ENCODE measurements at places on chromosomes 1 and 21.
A peak's percentile ranks its signal among the peaks of the same experiment; 100 is the strongest.

- DNase-seq = no peak
These were observed 5.8 kb downstream of the TRIM11 start for GRCh38 chr1:228400692-228401454.

DNA sequence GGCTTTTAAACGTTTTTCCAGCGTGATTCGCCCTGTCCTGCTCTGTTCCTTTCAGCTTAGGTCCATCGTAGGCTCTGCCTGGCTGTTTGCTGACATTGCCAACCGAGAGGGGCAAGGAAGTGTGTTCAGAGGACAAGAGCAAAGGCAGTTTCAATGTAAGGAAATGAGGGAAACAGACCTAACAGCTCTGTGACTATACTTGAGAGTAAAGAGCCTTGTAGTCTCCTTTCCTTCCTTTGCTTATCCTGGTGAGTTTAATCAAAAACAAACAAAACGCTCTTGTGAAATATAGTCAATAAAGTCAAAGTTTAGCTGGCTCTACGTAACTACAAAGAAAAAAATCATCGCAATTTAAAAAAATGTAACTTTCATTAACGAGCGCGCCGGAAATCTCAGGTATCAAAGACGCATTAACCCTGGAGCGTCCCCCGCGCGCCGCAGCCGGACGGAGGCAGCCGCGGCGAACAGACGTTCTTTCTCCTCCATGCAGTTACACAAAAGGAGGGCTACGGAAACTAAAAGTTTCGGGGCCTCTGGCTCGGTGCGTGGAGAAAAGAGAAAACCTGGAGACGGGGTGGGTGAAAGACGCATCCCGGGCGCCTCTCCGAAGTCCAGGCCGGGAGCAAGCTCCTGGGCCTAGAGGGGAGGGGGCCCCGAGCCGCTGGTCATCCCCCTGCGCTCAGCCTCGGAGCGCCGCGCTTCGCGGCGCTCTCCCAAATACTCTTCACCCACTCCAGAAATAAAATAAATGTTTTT lies 617 bp upstream of the ADGRL2 start:
- no peak for DNase-seq

DNA sequence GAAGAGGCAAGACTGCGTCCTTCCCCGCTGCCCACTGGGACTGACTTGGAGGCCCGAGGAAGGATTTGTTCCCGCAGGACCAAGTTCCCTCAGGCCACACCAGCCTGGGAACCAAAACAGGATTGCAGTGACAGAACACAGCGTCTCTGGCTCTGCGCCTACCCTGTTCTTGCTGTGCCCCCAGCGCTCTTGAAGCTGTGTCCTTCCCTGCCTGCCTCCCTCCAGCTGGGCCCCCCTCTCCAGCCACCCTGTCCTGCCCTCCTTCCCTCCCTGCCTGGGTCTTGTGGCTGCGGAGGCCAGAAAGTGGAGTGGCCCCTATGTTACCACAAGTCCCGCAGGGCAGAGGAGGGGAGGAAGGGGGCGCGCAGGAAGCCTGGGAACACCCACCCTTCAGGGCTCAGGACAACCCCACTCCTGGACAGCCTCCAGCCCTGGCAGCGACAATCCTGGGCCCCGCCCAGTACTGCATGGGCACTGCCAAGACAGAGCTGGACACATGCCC lies 164.9 kb downstream of the DYRK1A start:
- peak; percentile 27 for DNase-seq

- no peak for DNase-seq
These were observed 1.4 kb downstream of the KLHDC7A start for GRCh38 chr1:18481921-18482701.

- DNase-seq = no peak
These were observed 54.9 kb downstream of the WDR64 start for GRCh38 chr1:241706967-241707366.

DNA sequence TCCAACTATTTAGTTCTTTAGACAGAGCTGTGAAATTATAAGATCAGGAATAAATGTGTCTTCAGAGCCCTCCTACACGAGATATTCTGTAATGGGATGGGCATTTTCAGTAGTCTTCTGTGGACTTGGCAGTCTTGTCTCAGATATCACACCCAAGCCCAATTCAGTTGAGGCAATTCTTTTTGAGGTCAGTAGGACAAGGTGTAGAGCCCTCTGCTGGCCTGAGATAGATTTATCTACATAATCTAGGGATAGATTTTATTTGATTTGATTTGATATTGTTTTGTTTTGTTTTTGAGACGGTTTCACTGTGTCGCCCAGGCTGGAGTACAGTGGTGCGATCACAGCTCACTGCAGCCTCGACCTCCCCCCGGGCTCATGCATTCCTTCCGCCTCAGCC lies 77.5 kb downstream of the FMN2 start:
- DNase-seq = no peak

- no peak for DNase-seq
These were observed 61.3 kb downstream of the H3-3A start for GRCh38 chr1:226123591-226124471.

GRCh38 chr21:36788120-36788638 lies 89.3 kb downstream of the SIM2 start:
- peak; percentile 15 for DNase-seq

All from hematopoietic multipotent progenitor cell treated with erythropoietin and hydrocortisone succinate and interleukin-3 and kit ligand, for 8 days (in vitro differentiated cells).